ENCODE measurements at places on chromosomes 2 and 18.

DNA sequence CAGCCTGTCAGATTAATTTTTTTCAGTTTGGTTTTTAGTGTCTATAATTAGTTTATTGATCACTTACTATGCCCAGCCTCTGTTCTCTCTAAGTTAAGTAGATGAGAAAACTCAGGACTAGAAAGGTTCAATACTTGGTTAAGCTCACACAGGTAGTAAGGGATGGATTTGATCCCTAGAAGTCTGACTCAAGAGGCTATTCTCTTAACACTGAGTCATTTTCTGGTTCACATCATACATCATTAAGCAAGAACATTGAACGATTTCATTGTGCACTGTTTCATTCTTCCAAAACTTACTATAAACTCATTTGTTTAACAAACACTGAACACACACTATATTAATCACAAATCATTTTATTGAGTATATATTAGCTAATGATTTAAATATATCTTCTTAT, 54.1 kb upstream of the SLC38A11 start:
- DNase-seq: no peak

DNA sequence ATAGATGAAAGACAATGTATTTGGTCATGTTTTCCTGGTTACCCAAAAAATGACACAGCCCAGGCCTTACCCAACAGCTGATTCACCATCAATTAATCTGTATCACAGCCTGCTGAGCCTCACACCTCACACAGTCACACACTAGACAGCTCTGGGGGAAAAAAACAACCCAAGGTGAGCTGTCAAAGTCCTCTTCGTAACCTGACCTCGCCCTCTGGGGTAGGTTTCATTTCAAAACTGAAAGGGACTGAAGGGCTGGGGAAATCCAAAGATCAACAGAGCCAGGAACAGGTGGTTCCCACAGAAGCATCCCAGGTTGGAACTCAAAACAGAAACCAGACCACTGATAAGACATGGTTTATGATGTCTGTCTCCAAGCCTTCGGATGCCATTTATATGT, 18.2 kb upstream of the PCBP1 start:
- peak; percentile 95 for DNase-seq

- DNase-seq: no peak
These were observed 12.0 kb downstream of the KCNK3 start for GRCh38 chr2:26704441-26704977.

DNA sequence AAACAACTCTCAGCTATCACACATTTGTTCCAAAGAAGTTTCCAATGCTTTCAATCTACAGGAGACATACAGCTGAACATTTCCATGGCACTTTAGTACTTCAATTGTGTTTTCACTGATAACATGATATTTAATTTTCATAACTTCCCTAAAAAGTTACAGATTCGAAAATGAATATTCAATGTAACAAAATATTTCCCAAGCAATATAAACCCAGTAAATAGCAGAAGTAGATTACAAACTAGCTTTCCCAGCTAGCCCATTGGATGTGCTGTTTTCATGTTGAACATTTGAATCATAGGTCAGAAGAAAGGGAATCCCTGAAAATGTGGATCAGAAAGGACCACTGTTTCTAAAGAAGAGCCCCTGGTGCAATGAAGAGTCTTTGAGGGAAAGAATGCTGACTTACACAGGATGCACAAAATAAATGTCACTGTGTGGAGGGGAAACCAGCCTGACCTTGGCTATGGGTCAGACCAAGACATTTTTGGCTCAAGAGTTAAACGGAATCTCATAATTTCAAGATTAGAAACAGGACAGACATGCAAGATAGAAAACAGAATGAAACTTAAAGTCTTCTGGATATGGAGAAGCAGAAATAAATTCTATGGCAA, 22.5 kb downstream of the CYTIP start:
- DNase-seq: no peak

- DNase-seq: no peak
These were observed 65.9 kb downstream of the TMEM247 start for GRCh38 chr2:46545015-46545839.

GRCh38 chr2:12161085-12161484, 414.7 kb downstream of the LPIN1 start:
- DNase-seq: no peak

DNA sequence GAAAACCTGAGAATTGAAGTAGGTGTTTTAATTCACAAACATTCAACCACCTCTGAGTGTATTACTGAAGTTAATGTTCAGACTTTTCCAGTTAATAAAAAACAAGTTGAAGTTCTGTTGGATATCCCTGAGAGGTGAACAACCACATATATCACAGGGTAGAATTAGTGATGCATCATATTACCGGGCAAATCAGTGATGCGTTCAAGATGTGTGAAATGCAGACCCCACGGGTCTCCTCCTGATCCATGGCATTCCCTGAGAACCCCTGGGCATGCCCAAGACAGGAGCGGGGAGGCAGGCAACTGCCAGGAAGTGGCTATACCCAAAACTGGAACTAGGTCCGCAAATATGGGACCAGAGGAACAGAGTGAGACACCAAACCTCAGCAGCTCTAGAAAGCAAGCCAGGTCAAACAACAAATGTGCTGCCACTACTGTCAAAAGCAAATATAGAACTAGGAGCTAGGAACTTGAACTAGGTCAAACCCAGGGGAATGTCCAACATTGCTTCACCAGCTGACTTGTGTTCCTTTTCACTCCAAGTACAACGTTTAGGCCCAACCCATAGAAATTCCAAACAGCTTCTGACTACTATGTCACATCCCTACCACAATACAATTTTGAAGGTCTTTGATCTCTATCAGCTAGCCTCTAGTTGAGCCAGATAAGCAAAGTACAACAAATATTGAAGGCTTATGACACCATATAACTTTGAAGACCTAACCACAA, 20.2 kb downstream of the PSTPIP2 start:
- peak; percentile 47 for DNase-seq

DNA sequence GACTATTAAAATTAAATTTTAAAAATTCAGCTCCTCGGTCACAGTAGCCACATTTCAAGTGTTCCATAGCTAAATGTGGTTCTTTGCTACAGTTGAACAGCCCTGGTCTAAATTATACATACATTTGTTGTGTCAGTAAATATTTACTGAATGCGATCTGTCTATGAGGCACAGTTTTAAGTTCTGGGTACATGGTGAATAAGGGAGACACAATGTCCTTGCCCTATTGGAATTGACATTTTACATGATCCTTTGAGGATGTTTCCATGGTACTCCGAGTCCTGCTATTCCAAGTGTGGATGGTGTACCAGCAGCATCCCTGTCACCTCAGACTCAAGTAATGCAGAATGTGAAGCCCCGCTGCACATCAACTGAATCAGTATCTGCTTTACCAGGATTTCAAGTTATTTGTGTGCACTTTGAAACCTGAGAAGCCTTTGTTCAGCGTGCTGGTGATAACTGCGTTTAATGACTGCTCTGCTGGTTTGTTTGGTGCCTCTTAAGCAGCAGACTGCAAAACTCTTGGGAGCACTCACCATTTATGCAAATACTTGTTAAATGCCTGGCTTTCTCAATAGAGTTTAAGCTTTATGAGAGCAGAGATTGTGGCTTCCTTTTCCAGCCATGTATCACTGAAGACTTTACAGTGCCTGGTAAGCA, 1.5 kb downstream of the GALNT1 start:
- peak; percentile 82 for DNase-seq

DNA sequence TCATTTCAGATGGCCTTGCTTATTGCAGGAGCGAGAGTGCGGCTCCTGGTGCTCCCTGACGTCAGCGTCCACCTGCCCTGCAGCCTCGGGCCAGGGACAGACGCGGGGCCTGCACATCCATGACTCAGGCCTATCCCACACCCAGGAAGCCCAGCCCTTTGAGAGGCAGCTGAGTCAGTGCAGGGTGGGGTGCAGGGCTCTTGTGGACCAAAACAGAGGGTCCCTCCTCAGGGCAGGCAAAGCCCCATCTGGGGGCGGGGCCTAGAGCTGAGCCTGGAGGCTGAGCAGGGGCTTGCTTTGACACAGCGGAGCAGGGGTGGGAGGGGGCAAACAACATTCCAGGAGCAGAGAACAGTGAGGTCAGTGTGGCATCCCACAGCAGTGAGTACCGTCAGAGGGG, 7.7 kb upstream of the ARHGEF4 start:
- DNase-seq: no peak

- peak; percentile 90 for DNase-seq
These were observed 127.0 kb downstream of the INHBB start for GRCh38 chr2:120472891-120473309.

GRCh38 chr2:120330946-120331822, 14.8 kb upstream of the INHBB start:
- DNase-seq: no peak

DNA sequence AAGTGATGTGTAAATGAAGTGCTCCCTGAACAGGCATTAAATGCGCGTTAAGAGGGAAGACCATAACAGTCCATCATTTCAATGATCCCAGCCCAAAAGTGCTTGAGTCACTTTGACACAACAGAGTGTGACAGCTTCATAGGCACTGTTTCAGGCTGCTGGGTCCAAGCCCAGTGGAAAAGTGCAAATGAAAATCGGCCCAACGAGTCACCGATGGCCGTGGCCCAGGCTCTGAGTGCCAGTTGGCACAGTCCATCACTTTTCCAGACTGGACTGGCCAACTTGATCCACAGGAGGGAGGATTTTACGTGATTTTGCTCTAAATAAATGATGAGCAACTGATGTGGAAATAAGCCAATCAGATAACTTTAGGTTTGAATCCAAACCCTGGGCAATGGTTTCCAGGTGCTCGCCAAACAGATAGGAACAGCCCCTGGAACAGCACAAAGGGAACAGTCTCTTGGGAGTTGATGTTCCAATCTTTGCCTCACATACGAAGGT, 114.0 kb downstream of the SP3 start:
- DNase-seq: no peak

DNA sequence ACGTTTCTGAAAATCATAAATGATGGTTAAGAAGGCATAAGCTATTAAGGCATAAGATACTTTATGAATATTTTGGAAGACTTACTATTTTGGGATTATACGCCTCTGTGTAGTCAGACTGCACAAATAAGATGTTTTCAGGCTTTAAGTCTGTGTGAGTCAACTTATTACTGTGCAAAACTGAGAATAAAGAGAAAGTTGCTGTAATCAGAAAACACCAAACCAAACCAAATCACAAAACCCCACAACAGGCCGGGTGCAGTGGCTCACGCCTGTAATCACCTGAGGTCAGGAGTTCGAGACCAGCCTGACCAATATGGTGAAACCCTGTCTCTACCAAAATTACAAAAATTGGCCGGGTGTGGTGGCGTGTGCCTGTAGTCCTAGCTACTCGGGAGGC, 7.7 kb downstream of the CLK1 start:
- DNase-seq: no peak

DNA sequence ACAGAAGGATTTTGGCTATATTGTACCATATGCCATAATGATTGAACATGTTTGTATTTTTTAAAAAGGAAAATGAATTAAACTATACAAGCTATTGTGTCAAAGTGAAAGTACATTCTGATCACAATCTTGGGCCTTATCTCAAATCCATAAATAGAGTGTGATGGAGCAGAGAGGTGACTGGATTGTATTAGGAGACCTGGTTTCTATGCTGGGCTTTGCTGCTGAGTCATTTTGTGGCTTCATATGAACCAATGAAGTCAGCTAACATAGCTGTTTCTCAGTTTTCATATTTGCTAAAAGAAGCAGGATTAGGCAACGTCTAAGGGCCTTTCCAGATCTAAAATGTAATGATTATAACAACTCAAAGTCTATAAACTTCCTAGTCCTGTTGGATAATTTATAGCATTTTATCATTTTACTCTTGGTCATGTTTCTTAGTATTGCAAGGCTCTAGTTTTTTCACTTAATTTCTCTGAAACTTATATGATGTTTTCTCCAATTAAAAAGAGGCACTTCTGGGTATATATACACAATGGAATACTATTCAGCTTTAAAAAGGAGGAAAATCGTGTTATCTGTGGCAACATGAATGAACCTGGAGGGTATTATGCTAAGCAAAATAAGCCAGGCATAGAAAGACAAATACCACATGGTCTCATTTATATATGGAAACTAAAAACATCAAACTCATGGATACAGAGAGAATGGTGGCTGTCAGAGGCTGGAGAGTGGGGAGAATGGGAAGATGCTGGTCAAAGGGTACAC, 112.3 kb downstream of the MEP1B start:
- no peak for DNase-seq

DNA sequence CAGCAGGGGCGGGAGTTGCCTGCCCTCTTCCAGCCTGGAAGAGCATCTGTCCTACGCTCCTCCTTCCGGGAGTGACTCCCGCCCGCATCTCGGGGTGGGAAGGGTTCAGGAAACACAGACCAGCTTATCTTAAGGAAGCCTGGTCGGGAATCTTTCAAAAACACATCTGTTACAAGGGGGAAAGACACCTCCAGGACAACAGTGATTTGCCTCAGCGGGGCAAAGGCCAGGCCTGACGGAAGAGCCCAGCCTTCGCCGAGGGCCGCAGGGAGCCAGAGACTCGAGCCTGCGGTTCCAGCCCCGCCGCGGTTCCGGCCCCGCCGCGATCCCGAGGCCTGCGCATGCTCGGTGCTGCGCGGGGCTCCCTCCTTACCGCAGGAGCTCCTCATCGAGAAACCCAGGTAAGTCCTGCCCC, 38.1 kb upstream of the TGIF1 start:
- DNase-seq: peak; percentile 58

DNA sequence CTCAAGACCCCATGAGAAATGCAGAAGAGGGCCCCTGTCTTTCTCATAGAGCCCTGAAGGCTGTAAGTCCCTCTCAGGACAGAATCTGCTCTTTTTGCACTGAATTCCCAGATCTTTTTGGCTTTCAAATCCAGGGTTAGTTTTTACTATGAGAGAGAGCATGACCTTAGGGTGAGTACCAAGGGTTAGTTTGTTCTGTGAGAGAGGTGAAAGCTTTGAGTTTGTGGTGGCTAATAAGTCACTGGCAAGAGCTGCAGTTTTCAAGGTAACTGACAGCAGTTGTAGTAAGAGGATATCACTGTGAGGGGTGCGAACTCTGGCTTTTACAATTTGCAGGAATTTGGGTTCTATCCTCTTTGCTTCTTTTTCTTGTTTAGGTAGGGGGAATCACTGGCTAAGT, 248.4 kb upstream of the KCNH7 start:
- no peak for DNase-seq

DNA sequence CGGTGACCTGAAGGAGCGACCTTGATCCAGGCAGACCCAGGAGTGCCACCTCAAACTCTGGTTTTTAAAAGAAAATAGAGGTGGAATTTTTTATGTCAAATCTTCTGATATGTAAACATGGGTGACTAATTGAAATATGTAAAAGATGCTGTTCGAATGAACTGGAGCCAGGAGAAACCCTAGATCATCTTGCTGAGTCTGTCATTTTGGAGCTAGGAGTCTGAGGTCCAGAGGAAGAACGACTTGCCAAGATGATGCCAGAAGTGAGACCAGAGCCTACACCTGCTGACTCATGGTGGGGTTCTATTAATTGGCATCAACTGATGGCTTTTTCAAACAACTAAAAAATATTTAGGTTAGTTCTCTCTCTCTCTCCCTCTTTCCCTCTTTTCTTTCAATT, 74.1 kb downstream of the ACAA2 start:
- DNase-seq: no peak

- no peak for DNase-seq
These were observed 137.6 kb downstream of the WDSUB1 start for GRCh38 chr2:159148901-159149300.

DNA sequence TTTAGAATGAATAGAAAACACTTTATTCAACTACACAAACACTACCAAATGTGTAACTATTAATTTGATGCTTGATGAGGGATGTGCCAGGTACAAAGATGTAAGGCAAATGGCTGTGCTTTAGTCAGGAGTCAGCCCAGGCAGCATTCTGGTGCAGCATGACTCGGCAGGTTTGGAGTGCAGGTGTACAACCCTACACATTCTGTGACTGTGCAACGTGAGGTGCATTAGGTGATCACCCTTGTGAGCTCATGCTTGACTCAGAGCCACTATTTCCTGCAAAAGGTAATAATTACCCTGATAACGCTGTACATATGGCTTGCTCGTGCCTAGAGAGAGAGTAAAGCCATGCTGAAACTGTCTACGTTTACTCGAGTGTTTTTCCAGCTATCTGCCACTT, 288.7 kb upstream of the DSEL start:
- no peak for DNase-seq
